Ovary (tissue), 10 donors: ENCODE measurements at places on chromosomes 6 and 20. TPM values are rescaled to one million over a fixed set of nuclear protein-coding genes. Genes with fewer than 3 reads are reported as not detected.

The MCCD1 gene
- not detected for total RNA-seq

The TREML1 gene
- 3.8 TPM for total RNA-seq

The FILIP1 gene
- 1.1 TPM for total RNA-seq

The ADGRG6 gene
- 2.2 TPM for total RNA-seq

The CFAP206 gene
- not detected for total RNA-seq

The OPRL1 gene
- total RNA-seq, result 0.43 TPM

The ELOVL4 gene
- total RNA-seq, result 1.1 TPM

The ADGRB3 gene
- 2.3 TPM for total RNA-seq

DNA sequence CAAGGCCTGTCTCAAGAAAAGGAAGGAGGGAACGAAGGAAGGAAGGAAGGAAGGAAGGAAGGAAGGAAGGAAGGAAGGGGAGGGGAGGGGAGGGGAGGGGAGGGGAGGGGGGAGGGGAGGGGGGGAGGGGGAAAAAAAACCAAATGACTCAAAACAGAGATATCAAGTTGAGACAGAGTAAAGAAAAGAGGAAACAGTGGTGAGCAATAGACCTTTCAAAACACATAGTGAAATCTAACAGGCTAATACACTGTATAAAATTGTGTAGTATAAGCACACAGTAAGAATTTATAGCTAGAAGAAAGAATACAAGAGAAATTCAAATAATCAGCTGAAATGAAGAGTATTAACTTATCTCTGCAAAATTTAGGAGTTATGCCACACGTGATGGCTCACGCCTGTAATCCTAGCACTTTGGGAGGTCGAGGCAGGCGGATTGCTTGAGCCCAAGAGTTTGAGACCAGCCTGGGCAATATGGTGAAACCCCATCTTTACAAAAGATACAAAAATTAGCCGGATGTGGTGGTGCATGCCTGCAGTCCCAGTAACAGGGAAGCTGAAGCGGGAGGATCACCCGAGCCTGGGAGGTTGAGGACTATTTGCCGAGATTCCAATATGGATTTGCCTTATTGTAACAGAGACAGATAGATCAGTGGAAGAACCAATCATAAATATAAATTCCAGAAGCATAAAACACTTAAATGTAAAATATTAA, 123.2 kb downstream of the PRND start:
- no peak for DNase-seq

GRCh38 chr6:169429001-169429400, 175.4 kb upstream of the THBS2 start:
- peak; percentile 45 for DNase-seq

DNA sequence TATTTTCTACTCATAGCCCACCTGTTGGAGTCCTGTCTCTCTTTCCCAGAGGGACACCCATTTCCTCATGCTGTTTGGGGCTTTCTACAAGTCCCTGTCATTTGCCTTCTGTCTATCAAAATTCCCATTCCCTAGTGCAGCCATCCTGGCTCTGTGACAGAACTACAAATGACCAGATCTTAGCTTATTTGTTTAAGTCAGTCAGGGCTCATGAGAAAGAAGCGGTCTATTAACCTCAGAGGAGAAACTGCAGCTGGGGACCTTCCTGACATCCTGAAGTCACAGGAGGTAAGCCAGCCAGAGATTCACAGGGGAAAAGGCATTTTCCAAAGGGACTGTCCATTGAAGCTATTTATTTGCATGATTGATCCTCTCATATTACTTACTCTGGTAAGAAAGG, 1.7 kb upstream of the COL9A1 start:
- no peak for DNase-seq

GRCh38 chr20:38573413-38573812, 7.6 kb upstream of the ADIG start:
- no peak for DNase-seq

GRCh38 chr20:47479506-47479905, 22.2 kb upstream of the NCOA3 start:
- no peak for DNase-seq

- DNase-seq, result no peak
Measured at GRCh38 chr20:54368570-54368969, 106.8 kb upstream of the DOK5 start.

DNA sequence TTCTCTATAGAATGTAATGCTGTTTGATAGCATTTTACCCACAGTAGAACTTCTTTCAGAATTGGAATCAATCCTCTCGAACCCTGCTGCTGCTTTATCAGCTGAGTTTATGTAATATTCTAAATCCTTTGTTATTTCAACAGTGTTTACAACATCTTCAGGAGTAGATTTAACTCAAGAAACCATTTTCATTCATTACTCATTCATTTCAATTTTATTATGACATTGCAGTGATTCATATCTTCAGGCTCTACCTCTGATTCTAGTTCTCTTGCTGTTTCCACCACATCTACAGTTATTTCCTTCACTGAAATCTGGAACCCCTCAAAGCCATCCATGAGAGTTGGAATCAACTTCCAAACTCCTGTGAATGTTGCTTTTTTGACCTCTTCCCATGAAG, 93.7 kb downstream of the ZFAND3 start:
- DNase-seq, result no peak

GRCh38 chr6:158752613-158753012, 66.6 kb downstream of the EZR start:
- no peak for DNase-seq

DNA sequence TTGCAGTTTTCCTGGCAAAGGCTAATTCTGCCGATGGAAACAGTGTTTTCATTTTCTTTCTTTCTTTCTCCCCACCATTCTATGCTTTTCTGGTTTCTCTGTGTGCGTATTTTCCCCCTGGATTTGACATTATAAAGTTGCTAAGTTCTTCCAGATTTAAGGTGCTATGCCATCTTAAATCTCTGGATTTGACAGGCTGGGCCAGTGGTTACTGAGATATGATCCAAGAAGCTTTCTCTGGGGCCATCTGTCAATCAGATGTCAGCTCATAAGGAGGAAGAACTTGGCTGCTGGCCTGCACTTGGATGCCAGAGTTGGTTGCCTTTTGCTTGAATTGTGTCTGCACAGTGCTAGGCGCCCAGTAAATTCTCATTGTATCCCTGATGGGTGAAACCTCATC, 39.7 kb downstream of the SLC2A10 start:
- DNase-seq, result no peak

DNA sequence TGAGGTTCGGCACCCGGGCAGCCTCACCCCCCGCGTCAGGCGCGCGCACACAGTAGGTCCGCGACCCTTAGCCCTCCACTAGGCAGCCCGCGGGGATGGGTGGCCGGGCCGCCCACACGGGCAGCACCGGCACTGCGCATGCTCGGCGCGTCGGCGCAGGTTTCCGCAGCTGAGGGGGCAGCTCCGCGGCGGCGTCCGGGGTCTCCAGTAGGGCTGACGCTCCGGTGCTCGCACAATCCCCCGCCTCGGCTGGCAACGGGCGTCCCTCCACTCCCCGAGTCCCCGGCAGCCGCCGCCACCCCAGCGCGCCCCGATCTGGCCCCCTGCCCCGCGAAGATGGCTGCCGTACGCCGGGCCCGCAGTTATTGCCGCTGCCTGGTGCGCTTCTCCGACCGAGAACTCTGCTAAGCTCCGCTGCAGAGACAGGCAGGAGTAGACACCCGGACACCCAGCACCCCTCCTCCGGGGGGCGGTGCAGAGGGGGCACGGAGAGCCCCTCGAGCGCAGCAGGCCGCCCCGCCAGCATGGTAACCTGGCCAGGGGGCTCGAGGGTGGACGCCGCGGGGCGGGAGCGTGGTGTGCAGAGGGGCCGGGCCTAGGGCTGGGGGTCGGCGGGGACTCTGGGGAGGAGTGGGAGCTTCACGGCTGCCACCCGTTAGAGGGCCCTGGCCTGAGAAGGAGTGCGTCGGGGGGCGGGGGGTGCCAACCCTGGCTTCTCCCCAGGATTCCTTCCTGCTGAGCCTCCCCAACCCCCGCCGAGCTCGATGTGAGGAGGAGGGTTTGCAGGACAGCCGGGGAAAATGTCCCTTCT, at the start of gene FBXO9:
TSS of gene FBXO9 (plus strand) at position 139 of the 811 bp plus-strand sequence. CDS start at position 525, 386 bp downstream.
- DNase-seq, result peak; percentile 84

GRCh38 chr20:32963176-32963575, 41.1 kb downstream of the SUN5 start:
- no peak for DNase-seq

DNA sequence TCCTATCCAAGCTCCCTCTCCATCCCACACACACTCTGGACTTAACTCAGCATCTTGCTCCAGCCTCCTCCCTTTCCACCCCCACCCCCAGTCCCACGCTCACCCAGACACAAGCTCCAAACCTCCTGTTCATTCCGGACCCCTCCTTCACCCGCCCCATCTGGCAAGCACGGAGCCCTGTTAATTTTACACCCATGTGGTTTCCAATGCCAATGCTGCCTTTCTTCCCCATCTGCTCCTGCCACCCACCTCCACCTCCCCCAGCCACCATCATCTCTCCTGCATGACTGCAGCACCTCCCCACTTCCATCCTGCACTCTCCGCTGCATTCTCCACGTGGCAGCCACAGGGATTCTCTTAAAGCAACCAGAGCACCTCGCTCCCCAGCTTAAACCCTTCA, 9.9 kb upstream of the CDK5RAP1 start:
- DNase-seq, result no peak

DNA sequence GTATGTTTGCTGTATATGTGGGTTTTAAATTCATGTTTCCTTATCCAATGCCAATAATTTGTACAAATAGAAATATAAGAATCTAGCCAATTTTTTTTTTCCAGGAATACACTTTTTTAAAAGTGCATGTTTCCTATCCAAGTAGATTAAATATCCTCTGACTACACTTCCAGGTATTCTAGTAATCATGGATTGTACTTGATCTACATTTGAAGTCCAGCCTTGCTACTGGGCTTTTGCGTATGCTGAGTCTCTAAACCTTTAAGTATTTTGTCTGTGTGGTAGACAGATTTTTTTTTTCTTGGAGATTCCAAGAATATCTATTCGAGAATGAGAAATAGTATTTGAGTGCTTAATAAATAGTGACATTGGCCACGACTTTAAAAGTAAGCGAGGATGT, 188.3 kb downstream of the SASH1 start:
- no peak for DNase-seq

GRCh38 chr20:58268421-58268821, 40.0 kb upstream of the ANKRD60 start:
- no peak for DNase-seq

DNA sequence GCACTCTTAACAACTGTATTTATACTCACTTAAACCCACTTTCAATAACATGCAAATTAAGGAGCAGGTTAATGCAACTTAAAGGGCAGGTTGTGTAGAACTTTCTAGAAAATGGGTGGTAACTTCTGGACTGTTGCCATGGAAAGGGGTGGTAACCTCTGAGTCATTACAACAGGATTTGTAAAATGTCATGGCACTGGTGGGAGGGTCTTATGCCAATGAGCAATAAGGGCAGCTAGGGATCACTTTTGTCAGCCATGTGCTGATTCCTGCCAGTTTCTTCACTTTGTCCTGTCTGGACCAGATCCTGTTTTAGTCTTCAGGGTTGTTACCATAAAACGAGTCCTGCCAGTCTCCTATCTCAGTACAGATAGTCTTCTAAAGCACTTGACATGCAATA, 560.5 kb upstream of the PTCHD4 start:
- DNase-seq, result no peak

GRCh38 chr6:11538052-11538818, 686 bp downstream of the TMEM170B start:
- peak; percentile 51 for DNase-seq
